ENCODE measurements at places on chromosomes 5 and 9. TPM values are rescaled to one million over a fixed set of nuclear protein-coding genes. Genes with fewer than 3 reads are reported as not detected.

Gene SPARC
- 0.67 TPM for total RNA-seq

Gene PCDHGA10
- total RNA-seq = 0.07 TPM

DNA sequence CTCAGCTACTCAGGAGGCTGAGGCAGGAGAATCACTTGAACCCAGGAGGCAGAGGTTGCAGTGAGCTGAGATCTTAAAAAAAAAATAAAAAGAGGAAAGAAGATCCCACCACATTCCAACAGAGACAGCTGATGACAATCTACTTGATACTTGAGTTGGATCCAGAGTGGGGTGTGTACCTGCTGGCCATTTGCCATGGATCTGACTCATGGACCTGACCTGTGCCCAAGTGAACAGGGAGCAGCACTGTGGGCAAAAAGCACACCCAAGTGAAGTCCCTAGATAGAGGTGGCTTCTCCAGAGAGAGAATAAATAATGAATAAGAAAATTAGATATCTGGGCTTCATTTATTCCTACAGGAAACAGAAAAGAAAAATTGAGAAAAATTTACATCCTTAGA, 81.2 kb upstream of the MIER3 start:
- no peak for DNase-seq
- H3K36me3 ChIP-seq = no peaks in the 10 kb centered on the region
- H3K27ac ChIP-seq = no peak overlapping the region
- H3K27me3 ChIP-seq = peaks cover 2% of the 10 kb centered on the region

DNA sequence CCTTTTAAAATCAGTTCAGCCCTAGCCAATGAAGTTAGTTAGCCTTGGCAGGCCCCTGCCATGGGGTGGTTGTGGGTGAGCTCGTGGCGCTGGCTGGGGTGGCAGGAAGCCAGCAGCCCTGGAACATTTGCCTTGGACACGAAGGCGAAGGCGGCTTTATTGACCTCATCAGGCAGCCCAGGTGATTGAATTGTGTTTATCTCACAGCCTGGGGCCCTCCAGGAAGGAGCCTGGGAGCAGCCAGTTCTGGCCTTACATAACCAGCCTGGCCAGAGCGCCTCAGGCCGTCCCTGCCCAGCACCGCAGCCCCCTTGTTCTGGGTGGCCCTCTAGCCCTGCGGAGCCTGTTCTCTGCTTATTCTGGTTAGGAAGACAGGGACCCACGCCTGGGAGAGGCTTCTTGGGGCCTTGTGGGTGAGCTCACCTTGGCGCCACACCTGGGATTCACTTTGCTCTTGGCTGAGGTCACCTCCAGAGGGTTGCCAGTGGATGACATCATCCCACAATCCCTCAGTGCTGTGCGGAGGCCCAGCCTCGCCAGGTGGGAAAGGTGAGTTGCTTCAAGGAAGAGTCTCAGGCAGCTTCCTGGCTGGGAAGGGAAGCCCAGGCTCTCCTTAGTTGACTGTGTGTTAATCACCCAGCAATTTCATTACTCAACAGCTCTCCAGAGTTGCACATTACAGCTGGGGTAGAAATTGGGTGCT, 54.4 kb upstream of the RPL26L1 start:
- peaks cover 2% of the 10 kb centered on the region for H3K4me1 ChIP-seq
- H3K27ac ChIP-seq = no peak overlapping the region
- peaks cover 2% of the 10 kb centered on the region for H3K36me3 ChIP-seq
- H3K4me3 ChIP-seq = no peak overlapping the region

GRCh38 chr9:38043931-38044623, 24.9 kb downstream of the SHB start:
- no peaks in the 10 kb centered on the region for H3K36me3 ChIP-seq
- DNase-seq = no peak
- H3K27ac ChIP-seq = no peak overlapping the region

All from activated CD4-positive, alpha-beta T cell treated with anti-CD3 and anti-CD28 coated beads for 36 hours (primary cell).